SK-N-SH (cell line): ENCODE measurements at places on chromosomes 4 and X.

- DNase-seq: peak; percentile 2
Measured at GRCh38 chr4:39204543-39204942, 22.2 kb downstream of the WDR19 start.

DNA sequence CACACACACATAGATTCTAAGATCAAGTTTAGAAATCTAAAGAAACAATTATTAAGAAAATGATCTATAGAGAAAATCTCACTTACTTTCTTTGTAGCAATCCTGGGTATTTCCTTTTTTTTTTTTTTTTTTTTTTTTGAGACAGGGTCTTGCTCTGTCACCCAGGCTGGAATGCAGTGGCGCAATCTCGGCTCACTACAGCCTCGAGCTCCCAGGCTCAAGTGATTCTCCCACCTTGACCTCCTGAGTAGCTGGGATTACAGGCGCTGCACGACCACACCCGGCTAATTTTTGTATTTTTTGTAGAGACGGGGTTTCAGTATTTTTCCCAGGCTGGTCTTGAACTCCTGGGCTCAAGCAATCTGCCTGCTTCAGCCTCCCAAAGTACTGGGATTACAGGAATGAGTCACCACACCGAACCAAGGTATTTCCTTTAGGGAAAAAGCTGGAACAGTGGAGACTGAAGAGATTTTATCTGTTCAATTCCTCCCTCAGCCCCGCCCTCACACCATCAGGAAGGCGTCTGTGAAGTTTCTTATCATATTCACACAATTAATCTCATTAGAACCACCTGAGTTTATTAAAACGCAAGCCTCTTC, at the start of gene TRIML2:
Gene TRIML2, minus strand, starts transcription at position 447 of the 599 bp plus-strand sequence. CDS start 4,235 bp downstream, outside the sequence.
- DNase-seq: no peak

DNA sequence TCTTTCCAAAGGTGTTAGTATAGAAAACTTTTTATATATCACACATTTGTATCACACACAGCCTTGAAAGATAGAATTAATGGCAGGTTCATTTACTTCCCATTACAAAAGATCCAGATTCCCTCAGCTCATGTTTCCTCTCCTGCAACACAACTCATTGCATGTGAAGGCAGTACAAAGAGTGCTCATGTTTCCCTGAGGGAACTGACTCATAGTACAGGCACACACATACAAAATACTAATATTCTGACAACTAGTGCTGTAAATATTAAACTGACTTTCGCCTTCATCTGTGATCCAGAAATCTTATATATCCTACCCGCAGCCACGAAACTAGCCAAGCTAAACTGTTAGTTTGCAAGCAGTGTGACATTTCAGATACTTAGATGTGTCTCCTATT, 819.8 kb upstream of the PCDH7 start:
- no peak for DNase-seq

GRCh38 chrX:84161641-84162040, 26.4 kb downstream of the RPS6KA6 start:
- no peak for DNase-seq

- no peak for DNase-seq
Measured at GRCh38 chrX:16992951-16993350, 46.5 kb downstream of the REPS2 start.
